ENCODE measurements at places on chromosomes 7 and 10.

- DNase-seq, result no peak
Observed at GRCh38 chr7:75819711-75820110, 6.1 kb upstream of the CCL24 start.

DNA sequence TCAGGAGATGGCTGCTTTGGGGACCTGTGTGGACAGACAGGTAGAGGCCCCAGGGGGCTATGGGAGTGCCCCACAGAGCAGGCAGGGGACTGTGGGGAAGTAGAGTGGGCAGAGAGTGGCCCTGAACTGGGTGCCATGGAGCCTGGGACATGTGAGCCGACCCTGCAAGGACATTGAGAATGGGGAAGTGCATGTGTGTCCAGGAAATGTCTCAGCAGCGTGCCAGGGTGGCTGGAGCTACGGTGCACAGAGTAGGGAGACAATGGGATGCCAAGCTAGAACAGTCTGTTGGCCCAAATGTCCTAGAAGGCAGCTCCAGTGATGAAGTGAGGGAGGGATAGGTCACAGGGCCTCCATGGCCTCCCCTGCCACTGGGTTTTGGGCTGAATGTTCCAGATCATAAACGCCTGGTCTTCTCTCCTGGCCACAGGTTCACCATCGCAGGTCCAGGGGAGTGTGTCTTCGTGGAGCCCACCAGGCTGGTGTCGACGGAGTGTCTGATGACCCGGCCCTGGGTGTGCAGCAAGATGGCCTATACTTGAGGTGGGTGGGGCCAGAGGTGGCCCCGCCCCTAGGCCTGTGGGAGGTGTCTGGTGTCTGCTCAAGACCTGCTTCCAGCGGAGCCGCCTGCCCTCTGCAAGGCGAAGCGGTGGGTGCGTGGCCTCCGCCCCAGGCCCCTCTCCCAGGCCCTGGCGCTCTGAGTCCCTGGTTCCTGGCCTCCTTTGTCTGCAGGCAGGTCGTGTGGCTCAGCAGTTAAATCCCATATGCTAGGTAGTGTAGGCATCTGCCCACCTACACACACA is 20.5 kb downstream of the CLEC2L start:
- peak; percentile 30 for DNase-seq

DNA sequence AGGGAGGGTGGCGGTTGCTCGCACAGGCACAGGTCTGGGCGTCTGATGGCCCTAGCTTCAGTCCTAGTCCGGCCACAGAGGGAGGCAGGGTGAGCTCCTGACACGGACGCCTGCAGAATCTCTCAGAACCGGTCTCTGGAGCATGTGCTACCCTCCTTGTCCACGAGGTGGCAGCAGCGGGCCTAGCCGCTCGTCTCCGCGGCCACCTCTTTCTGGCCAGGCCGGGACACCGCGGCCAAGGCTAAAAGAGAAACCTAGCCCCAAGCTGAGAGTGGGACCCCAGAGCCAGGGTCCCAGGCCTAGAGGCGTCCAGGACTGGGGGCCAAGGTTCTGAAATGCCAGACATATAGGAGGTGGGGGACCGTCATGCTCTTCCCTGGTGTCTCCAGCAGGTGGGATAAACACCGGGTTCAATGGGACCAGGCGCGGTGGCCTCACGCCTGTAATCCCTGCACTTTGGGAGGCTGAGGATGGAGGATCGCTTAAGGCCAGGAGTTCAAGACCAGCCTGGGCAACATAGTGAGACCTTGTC is 3.2 kb upstream of the LAT2 start:
- DNase-seq, result peak; percentile 83

DNA sequence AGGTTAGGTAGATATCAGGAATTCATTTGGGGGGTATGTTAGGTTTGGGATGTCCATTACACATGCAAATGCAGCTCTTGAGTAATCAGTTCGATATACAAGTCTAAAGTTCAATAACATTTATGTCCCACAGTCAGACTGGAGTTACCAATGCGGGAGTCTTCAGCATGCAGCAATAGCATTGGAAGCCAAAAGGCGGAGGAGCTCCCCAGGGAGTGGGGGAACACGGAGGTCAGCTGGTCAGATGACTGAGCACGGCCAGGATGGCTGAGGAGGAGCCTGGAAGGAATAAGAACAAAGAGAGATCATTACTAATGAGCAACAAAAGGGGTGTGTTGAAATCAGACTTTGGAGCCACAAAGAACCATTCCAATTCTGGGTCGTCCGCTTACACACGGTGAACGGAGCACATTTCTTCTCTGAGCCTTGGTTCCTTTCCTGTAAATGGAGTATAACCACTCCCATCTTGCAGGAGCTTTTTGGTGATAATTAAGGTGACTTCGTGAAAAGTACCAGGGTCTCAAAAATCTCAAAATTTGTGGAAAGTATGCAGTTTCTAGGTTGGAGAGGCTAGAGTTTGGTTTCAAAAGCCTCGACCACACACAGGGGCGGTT is 478 bp upstream of the ZNF22 start:
- DNase-seq, result peak; percentile 91

DNA sequence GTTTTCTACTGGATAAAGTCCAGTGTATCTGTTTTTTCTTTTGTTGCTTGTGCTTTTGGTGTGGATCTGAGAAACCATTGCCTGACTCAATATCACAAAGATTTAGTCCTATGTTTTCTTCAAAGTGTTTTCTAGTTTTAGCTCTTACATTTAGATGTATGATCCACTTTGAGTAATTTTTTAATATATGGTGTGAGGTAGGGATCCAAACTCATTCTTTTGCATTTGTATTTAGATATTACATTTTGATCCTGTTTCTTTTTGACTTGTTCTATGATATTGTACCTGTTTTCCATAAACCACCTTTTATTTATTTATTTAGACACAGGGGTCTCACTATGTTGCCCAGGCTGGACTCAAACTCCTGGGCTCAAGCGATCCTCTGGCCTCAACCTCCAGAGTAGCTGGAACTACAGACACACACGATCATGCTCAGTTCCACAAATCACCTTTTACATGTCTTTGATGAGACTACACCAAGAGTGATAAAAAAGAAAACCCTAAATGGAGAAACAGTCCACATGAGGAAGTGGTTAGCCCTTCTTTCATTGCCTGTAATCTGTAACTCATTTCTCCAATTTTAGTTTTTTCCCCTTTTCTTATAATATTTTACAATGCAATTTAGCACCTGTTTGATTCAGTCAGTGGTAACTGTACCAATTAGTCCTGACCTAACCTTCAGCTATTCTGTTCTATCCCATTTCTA is 86.0 kb downstream of the SLC37A3 start:
- no peak for DNase-seq

DNA sequence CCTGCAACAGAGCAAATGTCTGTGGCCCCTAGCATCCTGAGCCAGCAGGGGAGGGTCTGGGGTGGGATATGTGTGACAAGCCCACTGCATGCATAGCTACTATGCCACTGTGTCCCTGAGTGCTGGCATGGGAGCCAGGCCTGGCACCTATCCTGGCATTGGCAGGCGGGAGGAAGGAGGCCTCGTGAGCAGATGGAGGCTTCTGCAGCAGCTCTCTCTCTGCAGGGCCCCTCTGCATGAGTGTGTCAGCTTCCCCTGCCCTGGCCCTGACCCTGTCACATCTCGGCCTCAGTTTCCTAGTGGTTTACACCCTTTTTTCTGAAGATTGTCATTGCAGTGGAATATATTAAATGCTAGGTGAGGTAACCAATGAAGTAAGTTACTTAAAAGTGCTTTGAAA is 13.1 kb upstream of the IMPDH1 start:
- no peak for DNase-seq

- no peak for DNase-seq
Observed at GRCh38 chr10:129345763-129346162, 121.3 kb upstream of the MGMT start.

DNA sequence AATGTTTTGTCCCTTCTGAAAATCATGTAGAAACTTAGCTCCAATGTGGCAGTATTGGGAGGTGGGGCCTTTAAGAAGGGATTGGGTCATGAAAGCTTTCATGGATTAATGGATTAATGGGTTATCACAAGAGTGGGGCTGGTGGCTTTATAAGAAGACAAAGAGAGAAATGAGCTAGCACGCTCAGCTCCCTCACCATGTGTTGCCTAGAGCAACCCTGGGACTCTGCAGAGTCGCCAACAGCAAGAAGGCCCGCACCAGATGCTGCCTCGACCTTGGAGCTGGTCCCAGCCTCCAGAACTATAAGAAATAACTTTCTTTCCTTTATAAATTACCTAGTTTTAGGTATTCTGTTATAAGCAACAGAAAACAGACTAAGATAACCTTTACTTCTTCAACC is 74.9 kb upstream of the HECW1 start:
- DNase-seq, result no peak

DNA sequence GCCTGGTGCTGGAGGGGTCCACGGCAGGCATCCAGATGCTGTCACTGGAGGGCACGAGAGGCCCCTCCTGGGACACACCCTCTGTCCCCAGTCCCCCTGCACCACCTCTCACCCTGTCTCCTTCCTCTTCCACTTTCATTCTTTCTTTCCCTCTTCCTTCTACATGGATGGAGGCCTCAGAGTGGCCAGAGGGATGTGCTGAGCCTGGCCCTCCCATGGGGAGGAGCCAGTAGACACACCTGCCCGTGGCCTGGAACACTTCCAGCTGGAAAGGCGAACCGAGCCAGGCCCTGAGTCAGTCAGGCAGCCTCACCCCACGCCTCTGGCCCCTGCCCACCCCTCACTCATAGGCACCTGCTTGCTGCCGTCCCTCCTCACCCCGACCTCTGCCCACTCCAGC is 55.9 kb upstream of the MXI1 start:
- DNase-seq, result no peak

DNA sequence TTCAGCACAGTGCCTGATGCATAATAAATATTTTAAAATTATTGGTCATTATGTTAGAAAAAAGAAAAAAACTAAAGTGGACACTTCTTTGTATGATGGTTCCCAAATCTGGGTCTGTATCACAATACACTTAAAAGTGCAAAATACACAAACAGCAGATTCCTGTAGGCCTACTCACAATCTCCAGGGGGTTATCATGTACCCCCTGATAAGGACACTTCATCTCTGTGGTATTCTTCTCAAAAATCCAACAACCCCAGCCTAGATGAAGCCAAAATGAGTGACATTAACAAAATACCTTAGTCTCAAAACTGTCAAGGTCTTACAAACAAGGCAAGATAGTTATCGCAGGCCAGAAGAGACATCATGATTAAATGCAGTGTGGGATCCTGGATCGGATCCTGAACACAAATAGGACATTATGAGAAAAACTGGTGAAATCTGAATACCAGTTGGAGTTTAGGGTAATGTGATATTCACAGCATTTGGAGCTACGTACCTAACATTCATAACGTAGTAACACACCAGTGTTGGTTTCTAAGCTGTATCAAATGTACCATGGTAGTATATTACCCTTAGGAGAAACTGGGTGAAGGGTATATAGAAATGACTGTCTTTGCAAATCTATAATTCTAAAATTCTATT is 45.2 kb downstream of the NSUN6 start:
- no peak for DNase-seq

GRCh38 chr10:79239924-79240581 is 107.2 kb upstream of the PPIF start:
- DNase-seq, result no peak

DNA sequence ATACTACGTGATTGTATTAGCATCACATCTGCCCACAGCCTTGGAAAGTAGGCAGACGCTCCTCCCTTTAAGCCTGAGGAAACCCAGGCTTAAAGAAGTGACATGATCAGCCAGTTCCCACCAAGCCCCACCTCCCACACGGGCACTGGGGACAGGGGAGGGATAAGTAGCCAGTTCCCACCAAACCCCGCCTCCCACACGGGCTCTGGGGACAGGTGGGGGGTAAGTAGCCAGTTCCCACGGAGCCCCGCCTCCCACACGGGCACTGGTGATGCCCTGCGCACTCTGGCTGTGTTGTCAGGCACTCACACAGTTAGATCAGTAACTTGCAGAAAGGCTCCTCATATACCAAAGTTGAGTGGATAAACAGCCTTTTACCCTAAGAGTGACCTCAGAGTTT is 606.8 kb downstream of the PTPRN2 start:
- DNase-seq, result peak; percentile 24

GRCh38 chr7:128405471-128406313 is 4.1 kb downstream of the IMPDH1 start:
- no peak for DNase-seq

GRCh38 chr7:41873741-41874140 is 170.9 kb upstream of the INHBA start:
- no peak for DNase-seq

DNA sequence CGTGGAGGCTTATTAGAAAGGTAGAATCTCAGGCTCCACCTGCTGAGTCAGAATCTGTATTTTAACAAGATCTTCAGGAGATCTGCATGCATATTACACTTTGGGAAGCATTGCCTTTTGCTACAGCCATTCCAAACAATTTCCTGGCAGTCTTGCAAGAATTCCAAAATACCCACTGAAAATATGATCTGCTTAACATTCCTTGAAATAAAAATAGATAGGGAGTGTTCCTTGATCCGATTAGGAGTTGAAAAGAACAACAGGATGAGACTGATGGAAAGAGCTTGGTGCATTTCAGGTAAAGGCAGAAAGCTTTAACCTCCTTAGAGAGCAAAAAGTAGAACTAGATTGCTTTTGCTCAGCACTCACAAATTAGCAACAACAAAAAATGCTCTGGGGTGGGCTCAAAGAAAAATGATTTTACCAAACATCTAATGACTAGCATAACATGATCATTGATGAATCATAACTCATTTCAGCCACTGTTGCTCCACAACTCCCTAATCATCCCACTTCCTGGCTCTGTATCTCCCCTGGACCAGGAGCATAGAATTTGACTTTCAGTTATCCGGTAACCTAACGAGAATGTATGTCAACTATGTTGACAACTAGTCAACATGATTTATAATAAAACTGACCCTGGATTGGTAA is 115.2 kb downstream of the RNLS start:
- DNase-seq, result no peak
